ENCODE measurements at places on chromosomes 1 and 21. TPM values are rescaled to one million over a fixed set of nuclear protein-coding genes. Genes with fewer than 3 reads are reported as not detected.

DNA sequence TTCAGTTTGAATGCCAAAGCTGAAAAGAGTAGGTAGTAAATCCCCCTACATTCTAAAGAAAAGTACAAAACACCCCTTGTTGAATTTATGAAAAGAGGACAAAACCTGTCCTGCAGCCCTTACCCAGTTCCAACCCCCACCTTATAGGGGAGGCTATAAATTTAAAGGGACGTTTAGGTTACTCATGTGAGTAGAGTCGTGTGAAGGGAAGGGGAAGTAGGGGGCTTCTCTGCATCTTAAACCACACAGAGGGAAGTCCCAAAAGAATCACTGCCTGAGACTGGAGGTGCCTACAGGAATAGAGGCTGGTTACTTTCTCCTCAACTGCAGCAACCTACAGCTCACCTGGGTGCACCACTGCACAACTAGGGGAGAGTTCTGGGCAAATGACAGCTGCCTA, 36.7 kb upstream of the KIRREL1 start:
- no peak for DNase-seq

CELA3A gene
- not detected for total RNA-seq

DNA sequence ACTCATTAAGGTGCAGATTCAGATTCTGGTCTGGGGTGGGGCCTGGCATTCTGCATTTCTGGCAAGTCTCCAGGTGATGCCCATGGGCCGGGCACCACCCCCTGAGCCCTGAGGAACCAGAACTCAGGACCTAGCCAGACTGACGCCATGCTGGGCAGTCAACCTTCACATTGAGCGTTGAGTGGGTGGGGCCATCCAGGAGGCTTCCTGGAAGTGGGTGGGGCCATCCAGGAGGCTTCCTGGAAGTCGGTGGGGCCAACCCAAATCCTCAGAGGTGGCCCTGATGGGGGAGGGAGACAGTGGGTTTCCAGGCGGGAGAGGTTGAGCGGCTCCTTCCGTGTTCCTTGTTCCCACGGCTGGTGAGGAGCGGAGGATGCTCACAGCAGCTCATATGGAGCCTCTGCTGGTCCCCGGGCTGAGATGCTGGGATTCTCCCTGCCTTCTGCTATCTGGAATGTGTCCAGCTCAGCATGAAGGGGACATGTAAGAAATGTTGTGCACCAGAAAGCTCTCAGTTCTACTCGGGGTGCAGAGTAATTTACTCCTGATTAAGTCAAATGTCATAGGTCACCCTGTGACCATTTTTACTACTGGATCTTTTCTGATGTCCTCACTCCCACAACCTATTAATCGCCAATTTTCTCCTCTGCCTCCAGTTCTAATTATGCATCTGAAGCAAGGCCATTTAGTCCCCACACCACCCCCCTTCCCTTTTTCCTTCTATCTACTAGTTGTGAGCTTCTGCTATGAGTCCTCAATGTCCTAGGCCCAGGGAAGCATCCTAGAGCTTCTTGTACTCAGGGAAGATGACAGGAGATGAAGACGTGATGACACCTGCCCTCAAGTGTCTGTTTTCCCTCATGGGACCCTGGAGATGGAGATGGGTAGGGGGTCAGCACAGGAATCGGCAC, 435.4 kb downstream of the PTPRU start:
- no peak for DNase-seq

- peak; percentile 79 for DNase-seq
Measured at GRCh38 chr1:229258031-229258756, 12.7 kb upstream of the RAB4A start.

THEMIS2 gene
- 43.6 TPM for total RNA-seq

Measured in fibroblast of lung (primary cell).